ENCODE measurements at places on chromosomes 6 and 20.

DNA sequence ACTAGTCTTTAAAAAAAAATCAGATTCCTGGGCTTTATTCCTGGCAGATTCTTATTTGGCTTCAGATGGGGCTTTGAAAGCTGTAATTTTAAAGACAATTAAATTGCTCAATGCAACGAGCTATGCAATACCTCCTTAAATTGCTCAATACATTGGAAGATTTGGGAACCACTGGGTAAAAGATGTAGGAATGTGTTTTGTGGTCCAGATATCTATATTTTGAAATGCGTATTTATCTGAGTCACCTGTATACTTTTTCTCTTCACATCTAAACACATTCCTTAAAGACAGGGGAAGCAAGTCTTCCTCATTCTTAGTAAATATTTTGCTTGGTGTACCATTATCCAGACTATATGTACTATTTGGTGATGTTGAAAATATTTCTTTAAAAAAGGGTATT is 29.6 kb upstream of the MAP7 start:
- DNase-seq = no peak

DNA sequence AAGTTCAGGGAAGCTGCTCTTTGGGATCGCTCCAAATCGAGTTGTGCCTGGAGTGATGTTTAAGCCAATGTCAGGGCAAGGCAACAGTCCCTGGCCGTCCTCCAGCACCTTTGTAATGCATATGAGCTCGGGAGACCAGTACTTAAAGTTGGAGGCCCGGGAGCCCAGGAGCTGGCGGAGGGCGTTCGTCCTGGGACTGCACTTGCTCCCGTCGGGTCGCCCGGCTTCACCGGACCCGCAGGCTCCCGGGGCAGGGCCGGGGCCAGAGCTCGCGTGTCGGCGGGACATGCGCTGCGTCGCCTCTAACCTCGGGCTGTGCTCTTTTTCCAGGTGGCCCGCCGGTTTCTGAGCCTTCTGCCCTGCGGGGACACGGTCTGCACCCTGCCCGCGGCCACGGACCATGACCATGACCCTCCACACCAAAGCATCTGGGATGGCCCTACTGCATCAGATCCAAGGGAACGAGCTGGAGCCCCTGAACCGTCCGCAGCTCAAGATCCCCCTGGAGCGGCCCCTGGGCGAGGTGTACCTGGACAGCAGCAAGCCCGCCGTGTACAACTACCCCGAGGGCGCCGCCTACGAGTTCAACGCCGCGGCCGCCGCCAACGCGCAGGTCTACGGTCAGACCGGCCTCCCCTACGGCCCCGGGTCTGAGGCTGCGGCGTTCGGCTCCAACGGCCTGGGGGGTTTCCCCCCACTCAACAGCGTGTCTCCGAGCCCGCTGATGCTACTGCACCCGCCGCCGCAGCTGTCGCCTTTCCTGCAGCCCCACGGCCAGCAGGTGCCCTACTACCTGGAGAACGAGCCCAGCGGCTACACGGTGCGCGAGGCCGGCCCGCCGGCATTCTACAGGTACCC is at the start of gene ESR1:
ESR1 (plus strand) TSS at position 170 of the 858 bp plus-strand sequence; CDS start at position 401, 231 bp downstream.
- DNase-seq = peak; percentile 13

- DNase-seq = peak; percentile 46
Measured at GRCh38 chr6:144150710-144151657, 667 bp downstream of the STX11 start.

DNA sequence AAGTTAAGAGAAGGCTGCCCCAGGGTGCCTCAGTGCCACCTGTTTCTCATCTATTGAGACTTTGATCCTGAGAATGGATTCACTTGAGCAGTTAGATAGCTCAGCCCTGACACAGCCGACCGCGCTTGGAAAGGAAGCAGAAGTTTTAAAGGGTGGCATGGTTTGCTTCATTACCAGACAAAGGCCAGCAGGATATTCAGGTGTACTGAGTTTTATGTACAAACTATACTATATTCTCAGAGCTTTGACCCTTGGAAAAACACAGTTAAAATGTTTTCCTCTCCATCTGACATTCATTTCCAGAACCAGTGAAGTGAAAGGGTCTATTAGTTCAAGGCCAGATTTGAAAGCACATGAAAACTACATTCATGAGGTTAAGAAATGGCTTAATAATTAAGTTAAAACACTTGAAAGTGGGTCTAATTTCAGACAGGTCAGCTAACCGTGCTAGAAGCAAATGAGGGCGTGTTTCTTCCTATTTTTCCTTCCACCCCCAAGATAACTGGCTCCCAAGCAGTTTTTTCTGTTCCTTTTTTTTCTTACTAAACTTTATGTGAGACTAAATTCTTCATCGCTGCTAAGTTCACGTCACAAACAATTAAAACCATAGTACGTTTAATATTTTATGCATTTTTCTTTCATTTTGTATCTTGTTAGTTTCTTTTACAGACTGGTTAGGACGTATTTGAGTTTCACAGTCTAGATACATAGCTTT is 385.3 kb upstream of the SOX4 start:
- no peak for DNase-seq

GRCh38 chr6:67244037-67244436 is 1391.0 kb upstream of the ADGRB3 start:
- no peak for DNase-seq

DNA sequence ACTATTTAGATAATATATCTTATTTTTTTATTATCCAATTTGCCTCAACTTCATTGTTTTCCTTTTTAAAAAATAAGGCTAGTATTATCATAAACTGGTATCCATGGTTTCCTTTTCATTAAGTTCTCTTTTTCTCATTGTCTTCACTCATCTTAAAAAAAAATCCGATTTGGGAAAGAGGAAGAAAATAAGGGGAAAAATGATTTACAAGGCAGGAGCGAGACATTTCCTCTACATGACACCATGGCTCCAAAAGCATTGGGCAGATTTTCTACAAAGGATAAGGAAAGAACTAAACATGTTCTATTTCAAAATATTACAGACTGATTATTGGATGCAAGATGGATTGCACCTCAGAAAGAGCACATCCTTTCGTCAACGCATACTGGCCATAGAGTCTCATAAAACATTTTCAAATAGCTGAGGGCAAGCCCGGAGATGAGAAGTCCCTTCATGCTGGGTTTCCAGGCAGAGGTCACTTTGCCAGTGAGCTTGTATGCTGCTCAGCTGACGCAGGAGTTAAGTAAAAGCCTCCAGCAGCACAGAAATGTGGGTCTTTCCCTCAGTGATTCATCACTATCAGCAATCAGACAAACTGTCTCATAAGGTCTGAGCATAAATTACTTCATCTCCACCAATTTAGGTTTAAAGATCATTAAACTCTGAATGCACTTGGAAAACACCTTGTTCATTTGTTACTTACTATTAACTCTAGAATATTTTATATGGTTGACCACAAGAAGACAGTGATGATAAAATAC is 129.0 kb upstream of the TNFAIP3 start:
- DNase-seq = peak; percentile 69

DNA sequence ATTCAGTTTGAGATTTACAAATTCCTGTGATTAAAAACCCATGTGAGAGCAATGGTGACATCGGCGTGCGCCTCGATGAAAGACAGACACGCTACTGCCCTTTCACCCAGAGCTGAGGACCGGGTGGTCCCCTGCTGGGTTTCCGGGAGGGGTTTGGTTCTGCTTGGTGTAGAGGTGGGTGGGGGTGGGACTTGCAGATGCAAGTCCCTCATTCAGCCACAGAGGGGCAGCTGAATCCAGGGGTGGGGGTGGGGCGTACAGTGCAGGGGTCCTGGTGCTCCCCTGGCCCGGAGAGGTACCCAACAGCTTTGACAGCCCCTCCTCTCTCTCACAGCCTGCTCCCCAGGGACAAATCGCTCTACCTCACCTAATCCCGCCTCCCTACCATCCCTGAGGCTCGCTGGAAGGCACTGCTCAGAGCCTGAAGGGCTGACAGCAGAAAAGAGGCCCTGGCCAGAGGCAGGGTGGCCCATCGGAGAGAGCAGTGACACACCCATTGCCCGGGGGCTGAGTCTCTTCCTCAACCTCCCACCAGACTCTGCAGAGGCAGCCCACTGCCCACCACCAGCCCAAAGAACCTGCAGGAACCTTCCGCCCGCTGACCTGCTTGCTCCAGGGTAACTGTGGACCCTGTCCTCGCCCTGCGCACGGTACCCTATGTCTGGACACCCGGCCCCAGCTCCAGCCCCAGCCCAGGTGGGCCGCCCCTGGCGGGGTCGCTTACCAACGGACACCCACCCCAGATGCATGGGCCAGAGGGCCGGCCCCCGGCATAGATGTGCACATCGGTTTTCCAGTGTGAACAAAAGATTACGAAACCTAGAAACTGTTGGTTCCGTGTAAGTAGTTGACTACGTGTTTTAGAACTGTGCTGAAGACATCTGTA is 118.4 kb downstream of the JPH2 start:
- no peak for DNase-seq

GRCh38 chr6:119467488-119468081 is 118.0 kb upstream of the MAN1A1 start:
- peak; percentile 44 for DNase-seq

- DNase-seq = no peak
Measured at GRCh38 chr6:132950566-132950965, 136.2 kb downstream of the RPS12 start.

- DNase-seq = no peak
Measured at GRCh38 chr6:34068462-34069044, 77.3 kb downstream of the GRM4 start.

DNA sequence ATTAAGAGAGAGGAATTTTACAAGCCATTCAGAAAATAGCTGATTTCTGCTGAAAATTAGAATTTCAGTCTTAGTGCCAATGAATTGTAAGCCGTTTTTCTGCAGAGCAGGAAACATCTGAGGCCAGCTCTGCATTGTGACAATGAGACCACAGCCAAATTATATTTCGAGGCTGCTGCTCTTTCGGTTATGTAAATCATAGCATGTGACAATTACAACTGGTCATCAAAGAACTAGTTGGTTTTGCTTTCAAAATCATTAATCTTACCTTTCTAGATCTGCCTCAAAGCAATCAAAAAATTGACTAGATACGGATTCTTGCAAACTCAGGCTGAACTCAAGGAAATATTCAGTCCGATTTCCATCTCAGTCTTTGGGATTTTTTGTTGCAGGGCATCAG is 33.4 kb upstream of the INSM1 start:
- no peak for DNase-seq

DNA sequence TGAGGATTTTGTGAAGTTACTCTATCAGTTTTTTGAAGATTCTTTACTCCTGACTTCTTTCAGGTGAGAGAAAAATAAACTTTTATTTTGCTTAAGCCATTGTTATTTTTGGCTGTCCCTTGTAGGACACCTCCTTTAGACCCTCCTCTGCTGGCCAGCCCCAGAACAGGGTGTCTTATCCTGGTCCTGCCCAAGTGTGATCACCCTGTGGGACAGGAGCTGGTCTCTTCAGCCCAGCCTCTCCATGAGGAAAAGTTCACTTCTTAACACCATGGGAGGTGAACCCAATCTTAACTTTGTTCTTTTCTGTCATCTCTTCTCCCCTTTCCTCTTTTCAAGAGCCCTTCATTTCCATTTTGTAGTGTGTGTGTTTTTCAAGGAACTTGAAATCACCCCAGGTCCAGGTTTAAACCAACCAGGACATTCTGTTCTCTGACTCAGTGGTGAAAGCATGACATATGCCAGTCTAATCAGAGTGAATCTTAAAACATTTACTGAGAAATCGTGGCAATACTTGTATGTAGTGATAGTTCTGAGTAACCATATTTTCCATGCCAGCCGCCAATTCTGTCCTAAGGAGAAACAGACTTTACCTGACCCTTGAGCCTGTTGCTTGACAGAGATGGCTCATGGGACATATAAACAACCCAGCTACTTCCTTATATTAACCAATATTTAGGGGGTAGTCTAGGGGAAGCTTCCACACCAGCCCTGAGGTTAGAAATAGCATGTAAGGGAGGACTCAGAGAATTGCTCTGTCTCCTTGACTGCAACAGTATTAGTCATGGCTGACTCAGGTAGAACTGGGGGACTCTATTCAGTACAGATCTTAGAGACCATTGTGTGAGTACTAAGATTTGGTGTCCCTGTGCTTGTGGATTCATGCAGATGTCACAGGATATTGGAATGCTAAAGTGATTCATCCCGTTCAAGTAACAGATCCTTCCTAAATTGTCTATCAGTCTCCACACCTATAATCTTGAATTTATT is 48.8 kb downstream of the FLRT3 start:
- peak; percentile 25 for DNase-seq

DNA sequence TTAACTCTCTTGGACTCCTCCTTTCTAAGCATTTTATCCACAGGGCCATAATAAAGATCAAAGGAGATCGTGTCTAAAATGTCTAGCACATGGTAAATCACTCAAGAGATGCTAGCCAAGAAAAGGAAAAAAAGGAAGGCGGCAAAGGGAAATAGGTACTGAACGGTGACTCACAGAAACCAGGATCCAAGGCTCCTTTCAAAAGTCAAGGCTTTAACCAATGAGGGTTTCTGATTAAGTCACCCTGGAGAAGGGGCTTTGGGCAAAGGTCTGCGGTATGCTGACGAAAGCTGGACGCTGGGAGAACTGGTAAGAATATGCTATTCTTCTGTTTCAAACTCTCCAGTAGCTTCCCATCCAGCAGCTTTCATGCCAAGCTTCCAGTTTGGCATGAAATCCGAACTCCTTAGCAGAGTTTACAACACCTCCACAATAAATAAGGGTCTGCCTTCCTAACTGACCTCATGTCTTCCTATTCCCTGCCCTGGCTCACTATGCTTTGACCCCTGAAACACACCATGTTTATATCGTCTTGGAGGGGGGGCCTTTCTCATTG is 1.0 kb downstream of the TOMM34 start:
- peak; percentile 56 for DNase-seq

DNA sequence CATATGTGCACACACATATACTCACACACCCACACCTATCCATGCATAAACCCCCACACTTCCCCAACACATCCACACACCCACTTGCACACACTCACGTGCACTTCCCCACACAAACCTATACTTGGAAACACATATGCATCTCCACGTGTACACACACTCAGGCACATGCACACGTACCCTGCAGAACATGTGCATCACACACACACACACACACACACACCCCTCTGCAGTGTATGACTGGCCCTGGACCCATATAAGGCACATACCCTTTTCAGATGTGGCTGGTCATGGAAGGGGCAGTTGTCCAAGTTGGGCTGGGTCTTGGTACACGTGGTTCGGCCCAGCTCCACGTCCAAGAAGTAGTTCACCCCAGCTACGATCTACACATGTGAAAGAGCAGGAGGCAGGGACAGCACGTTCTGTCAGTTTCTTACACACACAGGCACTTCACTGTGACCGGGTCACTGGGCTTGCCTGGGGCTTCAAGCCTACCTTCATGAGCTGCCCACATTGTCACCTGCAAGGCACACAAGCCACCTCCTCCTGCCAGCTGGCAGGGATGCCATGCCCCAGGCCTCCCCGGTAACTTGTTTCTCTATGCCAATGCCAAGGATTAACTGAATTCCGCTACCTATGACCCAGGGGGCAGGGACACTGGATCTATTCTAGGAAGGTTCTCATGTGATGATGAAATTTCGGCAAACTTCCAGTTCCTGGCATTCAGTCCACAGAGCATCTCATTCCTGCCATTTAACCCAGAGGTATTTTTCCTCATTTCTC is 2.6 kb downstream of the CST3 start:
- DNase-seq = no peak

Measured in EL (cell line).